RWPE1 (cell line): ENCODE measurements at places on chromosomes 7 and 10.

GRCh38 chr7:11474902-11475585, 357.0 kb downstream of the THSD7A start:
- DNase-seq, result no peak

GRCh38 chr7:85068799-85069198, 118.1 kb downstream of the SEMA3D start:
- DNase-seq, result peak; percentile 13

DNA sequence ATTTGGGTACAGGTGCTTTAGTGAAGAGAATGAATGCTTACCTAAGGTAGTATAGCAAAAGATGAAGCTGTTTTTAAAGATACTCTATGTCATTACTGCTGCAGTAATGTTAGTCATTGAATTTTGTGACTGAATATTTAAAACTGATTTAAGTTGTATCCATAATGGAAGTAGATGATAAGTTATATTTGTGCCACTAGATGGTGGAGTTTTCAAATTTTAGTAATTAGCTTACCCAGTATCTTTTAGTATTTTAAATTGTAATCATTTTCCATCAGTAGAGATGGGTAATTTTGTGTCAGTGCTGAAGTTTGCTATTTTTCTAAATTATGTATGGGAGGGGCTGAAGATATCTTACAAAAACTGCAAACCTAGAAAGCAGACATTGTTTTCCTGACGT, 25.2 kb downstream of the HBP1 start:
- DNase-seq, result no peak

- no peak for DNase-seq
Observed at GRCh38 chr7:105024734-105025133, 10.7 kb downstream of the KMT2E start.

DNA sequence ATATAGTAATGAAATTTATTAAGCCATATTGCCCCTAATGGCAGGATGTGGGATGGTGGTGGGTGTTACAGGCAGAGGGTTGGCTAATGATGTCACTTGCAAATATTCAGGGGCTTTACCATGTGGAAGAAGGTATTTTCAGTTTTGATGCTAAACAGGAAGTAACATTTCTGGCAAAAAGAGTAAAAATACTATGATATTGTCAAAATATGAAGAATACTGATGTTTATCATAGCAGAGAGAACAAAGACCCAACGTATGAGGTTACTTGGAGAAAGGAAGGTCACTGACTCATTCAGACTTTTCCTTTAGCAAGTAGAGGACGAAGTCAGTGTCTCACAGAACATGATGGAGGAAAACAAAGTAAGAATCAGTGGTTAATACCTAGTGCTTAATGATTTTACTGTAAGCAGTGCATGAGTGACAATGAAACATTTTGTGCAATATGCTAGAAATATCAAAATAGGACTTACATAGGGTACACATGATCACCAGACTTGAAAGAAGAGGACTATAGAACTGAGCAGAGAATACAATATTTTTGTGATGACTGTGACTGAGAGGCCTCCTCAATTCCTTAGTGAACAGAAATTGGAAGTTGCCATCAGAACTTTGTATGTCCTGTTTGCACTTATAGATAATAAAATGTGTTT, 89.7 kb upstream of the STEAP4 start:
- DNase-seq, result no peak

GRCh38 chr7:8179486-8179885, 82.5 kb downstream of the ICA1 start:
- no peak for DNase-seq

GRCh38 chr7:56811081-56811480, 321.2 kb downstream of the ZNF479 start:
- DNase-seq, result no peak

DNA sequence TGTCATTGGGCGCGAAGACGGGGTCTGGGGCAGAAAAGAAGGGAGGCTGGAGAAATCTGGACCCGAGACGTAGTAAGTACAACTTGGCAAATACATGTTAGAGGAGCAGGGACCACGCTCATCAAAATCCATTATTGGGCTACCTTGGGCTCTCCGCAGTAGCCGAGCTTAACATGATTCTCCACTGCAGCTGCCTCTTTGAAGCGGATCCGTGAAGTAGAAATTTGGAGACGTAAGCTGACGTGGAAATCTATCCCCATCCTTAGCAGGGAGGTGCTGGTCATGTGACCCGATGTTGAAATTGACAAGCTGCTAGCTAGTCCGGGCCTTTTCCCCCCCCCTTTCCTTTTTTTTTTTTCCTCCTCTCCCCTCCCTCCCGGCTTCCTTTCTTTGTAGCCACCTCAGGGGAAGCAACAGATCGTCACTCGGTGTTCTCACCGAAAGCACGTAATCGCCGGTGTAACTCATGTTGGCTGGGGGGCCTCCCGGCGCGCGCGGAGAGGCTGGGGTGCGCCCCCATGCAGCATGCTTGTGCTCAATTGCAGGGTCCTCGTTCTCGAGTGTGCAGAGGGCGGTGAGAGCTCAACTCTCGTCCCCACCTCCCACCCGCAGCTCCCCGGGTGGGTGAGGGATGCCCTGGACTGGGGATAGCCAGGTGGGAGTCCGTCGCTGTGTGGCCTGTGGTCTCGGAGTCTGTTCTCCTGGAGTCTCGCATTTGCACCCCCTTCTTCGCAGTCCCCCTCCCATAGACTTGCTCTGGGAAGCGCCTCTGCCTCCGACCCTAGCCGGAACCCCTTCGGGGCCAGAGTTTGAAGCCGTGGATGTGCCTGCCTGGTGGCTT, at the start of gene HOXA11:
TSS of gene HOXA11 (minus strand) at position 220 of the 841 bp plus-strand sequence. CDS start at position 132, 88 bp downstream.
- peak; percentile 99 for DNase-seq

- no peak for DNase-seq
Observed at GRCh38 chr7:22895140-22895827, 72.6 kb upstream of the TOMM7 start.

DNA sequence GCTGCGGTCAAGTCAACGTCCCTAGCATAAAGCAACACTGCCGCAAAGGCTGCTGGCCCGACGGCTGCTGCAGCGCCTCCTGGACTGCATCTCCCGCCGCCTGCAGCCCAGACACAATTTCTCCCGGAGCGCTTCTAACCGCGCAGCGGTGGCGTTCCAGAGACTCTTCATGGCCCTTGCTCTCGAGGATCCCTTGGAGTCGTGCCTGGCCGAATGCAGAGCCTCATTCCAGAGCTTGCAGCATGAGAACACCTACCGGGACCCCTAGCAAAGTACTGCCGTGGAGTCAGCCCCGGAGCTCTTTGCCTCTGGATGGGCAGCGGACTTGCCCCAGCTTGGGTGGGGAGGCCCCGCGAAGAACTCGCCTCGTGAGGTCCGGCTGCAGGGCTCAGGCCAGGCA, 79.7 kb upstream of the ZNF32 start:
- no peak for DNase-seq

DNA sequence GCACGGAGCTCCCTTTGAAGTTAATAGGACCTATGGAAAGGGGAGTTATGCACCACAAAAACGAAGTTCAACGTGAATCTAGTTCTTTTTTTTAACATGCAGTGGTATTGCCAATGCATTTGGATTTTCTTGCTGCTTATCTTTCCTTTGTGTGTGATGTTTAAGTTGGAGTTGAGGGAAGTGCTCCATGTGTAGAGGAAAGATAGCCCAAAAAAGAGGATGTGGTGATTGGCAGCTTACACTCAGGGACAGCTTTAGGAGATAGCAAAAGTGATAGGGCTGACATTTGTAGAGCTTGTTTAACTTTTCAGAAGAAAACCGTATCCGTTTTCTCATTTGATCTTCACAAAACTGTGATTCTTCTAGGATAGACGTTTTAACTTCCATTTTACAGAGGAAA, 101.3 kb downstream of the MDFIC start:
- DNase-seq, result no peak

- no peak for DNase-seq
Observed at GRCh38 chr7:79182283-79182682, 271.2 kb downstream of the MAGI2 start.

DNA sequence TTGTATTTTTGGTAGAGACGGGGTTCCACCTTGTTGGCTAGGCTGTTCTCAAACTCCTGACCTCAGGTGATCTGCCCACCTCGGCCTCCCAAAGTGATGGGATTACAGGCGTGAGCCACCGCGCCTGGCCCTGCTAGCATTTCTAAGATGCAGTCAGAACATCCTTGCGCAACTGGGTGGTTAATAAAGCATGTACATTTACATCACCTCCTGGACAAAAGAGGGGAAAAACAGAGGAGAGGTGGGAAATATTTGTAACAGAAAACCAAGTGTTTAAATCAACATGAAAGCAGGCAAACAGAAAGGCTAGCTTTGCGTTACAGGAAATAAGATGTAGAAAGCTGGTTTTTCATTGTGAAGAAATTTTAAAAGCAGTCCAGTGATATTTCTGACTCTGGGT, 220.9 kb upstream of the KMT2E start:
- DNase-seq, result no peak

DNA sequence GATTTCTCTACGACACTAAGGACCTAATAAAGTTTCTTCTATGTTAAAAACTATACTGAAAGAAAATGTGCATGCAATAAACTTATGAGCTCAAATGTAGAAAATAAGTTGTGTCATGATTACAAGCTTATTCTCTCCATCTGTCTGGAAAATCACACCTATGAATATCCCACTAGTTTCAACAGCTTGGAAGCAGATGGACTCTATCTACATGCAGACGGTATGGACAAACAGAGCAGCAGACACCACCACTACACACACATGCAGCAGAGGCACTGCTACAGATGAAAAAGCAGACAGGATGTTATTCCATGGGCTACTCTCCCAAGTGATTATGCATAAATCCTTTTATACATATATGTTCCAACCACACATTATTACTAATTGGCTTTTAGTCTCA, 123.4 kb upstream of the TARP start:
- DNase-seq, result no peak

- no peak for DNase-seq
Observed at GRCh38 chr10:132064771-132065437, 842 bp upstream of the JAKMIP3 start.

- no peak for DNase-seq
Observed at GRCh38 chr7:36192053-36192824, 39.2 kb downstream of the EEPD1 start.

DNA sequence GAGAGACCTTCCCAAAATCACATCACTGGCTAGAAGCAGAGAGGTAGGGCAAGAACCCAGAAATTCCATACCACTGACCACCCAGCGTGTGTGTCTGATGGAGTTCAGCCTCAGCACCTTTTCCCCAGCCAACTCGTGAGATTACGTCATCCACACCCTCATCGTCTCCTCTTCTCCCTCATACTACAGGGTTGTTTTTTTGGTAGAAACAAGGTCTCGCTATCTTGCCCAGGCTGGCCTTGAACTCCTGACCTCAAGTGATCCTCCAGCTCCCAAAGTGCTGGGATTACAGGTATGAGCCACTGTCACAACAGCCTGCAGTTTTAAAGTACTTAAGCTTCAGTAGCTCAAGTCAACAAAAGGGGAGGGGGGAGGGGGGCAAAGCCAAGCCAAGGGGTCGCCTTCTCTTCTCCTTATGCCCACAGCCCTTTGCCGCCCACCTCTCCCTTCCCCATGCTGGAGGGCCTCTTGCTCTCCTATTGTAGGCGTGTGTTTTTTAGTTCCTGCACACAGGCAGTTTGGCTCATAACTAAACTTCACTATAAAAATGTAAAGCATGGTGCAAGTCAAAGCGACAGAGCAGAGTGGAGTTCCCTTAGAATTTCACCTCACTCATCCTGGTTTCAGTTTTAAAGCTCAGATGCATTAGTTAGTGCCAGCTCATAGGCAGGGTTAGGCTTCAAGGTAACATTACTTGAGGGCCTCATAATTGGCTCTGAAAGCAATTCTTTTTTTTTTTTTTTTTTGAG, 5.2 kb upstream of the PRDX3 start:
- DNase-seq, result no peak

DNA sequence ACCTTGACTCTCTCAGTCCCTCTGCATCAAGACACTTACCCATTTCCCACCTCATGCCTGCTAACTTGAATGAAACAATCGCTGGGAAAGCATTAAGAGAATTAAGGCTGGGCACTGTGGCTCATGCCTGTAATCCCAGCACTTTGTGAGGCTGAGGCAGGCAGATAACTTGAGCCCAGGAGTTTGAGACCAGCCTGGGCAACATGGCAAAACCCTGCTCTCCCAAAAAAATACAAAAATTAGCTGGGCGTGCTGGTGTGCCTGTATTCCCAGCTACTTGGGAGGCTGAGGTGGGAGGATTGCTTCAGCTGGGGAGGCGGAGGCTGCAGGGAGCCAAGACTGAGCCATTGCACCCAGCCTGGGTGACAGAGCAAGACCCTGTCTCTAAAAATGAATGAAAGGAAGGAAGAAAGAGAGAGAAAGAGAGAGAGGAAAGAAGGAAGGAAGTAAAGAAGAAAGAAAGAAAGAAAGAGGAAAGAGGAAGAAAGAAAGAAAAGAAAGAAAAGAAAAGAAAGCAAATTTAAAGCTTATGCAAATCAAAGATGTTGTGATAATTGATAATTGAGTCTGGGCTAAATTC, 646 bp downstream of the SERPINE1 start:
- DNase-seq, result no peak

DNA sequence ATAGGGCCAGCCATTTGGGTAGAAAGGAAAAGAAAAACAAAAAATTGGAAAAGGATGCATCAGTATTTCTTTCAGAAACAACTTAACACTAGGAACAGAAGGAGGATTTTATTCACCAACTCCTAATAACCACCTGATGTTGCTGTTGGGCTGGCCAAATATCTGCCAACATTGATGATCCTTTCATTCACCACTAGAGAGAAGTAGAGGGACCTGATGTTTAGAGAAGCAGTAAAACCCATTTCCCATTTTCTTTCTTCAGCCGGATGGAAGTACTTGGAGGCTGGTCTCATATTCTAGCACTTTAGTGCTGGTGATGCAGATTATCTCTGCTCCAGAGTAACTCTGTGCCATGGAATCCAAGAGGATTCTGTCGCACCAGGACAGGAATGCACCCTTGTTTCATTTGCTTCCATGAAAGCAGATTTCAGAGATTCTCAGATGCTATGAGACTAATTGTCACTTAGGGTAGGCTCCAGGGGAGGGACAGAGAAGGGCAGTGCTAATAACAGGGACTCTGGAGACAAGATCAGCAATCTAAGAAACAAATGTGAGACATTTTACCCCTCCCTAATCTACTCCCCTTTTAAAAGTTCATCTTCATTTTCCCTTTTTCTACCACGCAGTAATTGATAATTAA, 3.1 kb downstream of the KLLN start:
- peak; percentile 65 for DNase-seq

GRCh38 chr10:52229291-52229931, 84.7 kb upstream of the DKK1 start:
- peak; percentile 19 for DNase-seq

DNA sequence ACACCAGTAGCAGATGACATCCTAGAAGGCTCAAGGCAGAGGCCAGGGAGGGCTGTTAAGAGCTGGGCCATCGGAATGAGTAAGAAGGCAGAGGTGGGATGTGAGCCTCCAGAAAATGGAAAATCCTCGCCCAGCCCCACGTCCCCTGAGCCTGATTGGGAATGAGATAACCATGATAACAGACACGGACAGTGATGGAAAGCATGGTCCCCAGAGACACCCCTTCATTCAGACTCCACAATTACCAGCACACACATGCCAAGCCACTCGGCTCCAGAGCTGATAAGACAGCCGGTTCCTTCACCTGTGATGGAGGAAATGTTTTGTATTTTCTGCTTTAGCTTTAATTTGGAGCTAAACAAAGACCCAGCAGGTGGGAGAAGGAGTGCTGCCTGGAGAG, 106.0 kb downstream of the GRID1 start:
- DNase-seq, result no peak
